DMS79 (cell line): ENCODE measurements at places on chromosomes 4 and X.

GRCh38 chrX:9351126-9351525 is 113.7 kb upstream of the TBL1X start:
- no peak for DNase-seq

GRCh38 chr4:143202824-143203223 is 18.1 kb downstream of the USP38 start:
- no peak for DNase-seq

GRCh38 chrX:110210417-110211139 is 107.3 kb downstream of the AMMECR1 start:
- DNase-seq, result no peak

GRCh38 chr4:66430856-66431255 is 760.6 kb upstream of the EPHA5 start:
- no peak for DNase-seq

GRCh38 chr4:102599886-102600285 is 98.7 kb downstream of the NFKB1 start:
- no peak for DNase-seq

- DNase-seq, result no peak
Observed at GRCh38 chr4:96186593-96186992, 346.7 kb downstream of the PDHA2 start.

DNA sequence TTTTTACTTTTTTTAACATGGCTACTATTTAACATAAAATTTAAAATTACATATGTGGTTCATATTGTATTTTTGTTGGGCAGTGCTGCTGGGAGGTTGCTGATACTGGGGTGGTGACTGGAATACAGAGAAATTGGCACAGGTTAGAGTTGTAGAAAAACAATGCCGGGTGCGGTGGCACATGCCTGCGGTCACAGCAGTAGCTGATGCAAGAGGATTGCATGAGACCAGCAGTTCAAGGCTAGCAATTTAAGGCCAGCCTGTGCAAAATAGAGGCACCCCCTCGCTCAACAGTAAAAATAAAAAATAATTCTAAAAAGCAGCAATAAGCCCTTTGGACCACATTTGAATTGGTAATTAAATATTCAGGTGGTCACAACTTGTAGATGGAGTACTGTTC is 11.8 kb upstream of the CPE start:
- DNase-seq, result no peak

GRCh38 chr4:173199553-173199952 is 30.9 kb downstream of the GALNT7 start:
- no peak for DNase-seq

DNA sequence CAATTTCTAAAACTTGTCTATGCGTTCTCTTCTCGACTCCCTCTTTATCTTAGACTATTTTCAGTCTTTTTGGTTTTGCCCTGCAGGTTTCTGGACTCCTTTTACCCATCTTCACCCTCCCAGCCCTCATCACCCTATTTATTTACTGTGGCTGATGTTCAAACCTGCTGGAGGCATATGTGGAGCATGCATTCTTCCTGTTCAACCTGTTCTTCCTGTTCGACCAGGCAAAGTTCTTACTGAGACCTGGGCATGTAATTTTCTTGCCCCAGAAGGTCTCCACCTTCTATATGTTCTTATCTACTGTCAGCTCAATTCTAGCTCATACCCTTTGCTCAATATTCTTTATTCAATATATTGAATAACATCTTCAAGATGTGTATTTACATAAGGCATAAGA is 69.4 kb upstream of the AGA start:
- no peak for DNase-seq

DNA sequence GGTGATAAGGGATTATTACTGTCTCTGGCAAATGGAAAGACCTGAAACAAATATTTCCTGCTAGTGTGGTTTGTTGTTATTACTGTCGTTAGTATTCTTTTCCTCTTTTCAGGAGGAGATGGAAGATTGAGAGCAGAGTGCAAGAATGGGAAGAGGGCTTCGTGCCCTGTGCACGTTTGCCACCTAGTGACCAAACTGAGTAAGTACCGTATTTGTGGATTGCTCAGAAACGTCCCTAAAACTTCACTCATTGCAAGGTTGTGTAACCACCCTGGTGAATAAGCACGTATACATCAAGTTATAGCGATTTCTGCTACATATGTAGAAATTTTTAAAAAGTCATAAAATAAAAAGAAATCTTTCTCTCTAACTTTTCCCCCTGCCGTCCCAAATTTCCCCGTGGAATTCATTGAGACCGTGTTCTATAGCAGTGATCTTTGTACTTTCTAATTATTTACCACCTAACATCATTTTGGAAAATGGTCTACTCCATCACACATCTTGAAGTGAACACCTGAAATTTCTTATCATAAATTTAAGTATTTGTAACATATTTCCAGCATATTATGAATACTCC is 24.3 kb downstream of the LINC00632 start:
- DNase-seq, result no peak

DNA sequence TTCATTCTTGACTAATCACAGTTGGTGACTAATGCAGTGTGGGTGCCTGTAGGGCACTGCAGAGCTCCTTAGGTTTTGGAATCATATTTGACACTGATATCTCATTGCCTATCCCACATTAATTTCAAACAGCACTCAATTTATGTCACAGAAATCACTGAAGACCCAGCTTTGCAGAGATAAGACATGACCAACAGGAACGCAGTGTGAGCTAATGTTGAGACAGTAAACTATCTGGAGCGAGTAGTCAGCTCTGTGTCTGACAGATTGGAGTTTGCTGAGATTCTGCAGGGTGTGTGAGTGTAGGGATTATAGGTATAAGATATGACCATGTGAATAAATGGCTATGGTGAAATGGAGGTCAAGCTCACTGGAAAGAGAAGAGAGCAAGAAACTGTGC is 1586.1 kb upstream of the AGA start:
- DNase-seq, result no peak

GRCh38 chrX:78619834-78620233 is 39.3 kb downstream of the RTL3 start:
- no peak for DNase-seq

- DNase-seq, result no peak
Observed at GRCh38 chrX:11672213-11672612, 6.5 kb upstream of the ARHGAP6 start.

GRCh38 chr4:83267121-83267829 is 17.3 kb downstream of the COQ2 start:
- no peak for DNase-seq

GRCh38 chr4:1183985-1184773 is 11.8 kb upstream of the SPON2 start:
- no peak for DNase-seq

DNA sequence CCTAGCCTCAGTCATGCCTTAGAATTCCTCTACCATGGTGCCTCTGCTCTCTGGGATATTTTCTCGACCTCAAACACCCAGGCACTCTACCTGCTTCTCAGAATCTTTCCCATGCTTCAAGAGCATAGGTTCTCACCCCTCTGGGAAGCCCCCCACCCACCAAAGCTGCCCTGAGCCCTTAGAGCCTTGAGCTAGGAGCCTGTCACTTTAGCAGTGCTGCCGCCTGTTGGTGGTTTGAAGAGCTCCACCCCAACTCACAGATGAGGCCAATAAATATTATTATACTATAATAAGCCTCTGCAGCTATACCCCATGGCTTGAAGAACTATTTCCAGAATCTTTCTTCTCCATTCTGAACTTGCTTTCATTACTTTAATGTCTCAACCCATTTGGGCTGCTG is 109.7 kb downstream of the RTL5 start:
- DNase-seq, result no peak

GRCh38 chrX:20361890-20362262 is 95.2 kb upstream of the RPS6KA3 start:
- DNase-seq, result no peak

- DNase-seq, result no peak
Observed at GRCh38 chr4:111720866-111721265, 424.4 kb upstream of the FAM241A start.

GRCh38 chr4:38856524-38857337 is at the start of gene TLR6:
TSS of gene TLR6 (minus strand) at chr4:38856817. CDS start at chr4:38829473, 27,344 bp downstream.
- no peak for DNase-seq

- no peak for DNase-seq
Observed at GRCh38 chrX:67587946-67588624, 44.3 kb downstream of the AR start.

DNA sequence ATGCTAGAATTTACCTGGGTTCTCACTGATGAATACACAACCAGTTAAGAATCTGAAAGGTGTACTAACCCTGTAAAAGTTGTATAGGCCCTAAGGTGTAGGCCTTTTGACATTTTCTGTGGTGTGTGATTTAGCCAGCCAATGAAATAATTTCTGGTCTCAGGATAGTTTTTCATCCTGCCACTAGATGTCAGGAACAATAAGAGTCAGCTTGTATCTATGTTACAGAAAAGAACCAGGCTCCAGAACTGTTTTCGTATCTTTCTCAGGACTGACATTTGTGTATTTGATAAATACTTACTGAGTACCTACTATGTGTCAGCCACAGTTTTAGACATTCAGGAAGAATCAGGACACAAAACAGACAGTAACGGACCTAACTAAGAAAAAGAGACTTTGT is 673.6 kb upstream of the TENM3 start:
- DNase-seq, result no peak

DNA sequence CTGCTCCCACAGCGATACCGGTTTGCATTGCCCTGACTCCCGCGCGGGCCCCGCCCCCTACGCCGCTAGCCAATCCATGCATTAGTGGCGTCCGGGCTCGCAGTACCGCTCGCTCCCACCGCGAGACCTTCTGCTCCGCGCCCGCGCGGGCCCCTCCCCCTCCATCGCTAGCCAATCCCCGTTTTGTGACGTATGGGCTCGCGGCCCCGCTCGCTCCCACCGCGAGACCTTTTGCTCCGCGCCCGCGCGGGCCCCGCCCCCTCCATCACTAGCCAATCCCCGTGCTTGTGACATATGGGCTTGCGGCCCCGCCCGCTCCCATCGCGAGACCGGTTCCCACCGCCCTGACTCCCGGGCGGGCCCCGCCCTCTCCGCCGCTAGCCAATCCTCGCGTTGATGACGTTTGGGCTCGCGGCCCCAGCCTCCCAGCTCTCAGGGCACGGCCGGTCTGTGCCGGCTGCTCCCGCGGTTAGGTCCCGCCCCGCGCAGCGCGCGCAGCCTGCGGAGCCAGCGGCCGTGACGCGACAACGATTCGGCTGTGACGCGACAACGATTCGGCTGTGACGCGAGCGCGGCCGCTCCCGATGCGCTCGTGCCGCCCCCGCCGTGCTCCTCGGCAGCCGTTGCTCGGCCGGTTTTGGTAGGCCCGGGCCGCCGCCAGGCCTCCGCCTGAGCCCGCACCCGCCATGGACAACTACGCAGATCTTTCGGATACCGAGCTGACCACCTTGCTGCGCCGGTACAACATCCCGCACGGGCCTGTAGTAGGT is at the start of gene EMD:
EMD (plus strand) TSS at position 497 of the 770 bp plus-strand sequence; CDS start at position 687, 190 bp downstream.
- DNase-seq, result peak; percentile 98

GRCh38 chr4:139675651-139676050 is 10.0 kb downstream of the MGST2 start:
- DNase-seq, result no peak

DNA sequence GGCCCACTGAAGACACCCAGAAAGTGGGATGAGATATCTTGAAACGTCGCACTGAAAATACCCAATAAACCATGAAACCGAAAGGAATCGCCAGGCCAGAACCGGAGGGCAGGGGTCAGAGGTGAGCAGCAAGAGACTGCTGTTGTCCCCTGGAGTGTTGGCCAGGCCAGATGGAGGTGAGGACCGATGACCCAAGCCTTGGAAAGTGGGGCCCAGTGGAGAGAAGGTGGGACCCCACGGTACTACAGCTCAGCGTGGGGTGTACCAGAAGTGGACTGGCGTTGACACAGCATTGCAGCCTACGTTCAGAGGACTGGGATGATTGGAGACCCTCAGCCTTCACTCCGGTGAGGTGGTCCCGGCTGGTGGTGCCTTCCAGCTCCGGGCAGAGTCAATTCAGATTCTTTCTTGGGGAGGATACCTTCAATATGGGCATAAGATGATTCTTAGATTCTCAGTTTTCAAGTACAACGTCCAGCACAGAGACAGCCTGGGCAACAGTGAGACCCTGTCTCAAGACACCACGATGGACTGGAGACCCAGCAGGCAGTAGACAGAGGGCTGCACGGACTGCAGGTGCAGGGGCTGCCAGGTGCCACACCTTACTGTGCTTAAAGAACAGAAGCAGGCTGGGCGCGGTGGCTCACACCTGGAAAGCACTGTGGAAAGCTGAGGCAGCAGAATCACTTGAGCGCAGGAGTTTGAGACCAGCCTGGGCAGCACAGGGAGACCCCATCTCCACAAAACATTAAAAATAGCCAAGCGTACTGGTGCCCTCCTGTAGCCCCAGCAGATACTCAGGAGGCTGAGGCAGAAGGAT is 23.3 kb downstream of the MAEA start:
- DNase-seq, result no peak

GRCh38 chr4:90951037-90951436 is 823.8 kb downstream of the CCSER1 start:
- DNase-seq, result peak; percentile 57

GRCh38 chrX:68763481-68763880 is 65.3 kb upstream of the EFNB1 start:
- no peak for DNase-seq

DNA sequence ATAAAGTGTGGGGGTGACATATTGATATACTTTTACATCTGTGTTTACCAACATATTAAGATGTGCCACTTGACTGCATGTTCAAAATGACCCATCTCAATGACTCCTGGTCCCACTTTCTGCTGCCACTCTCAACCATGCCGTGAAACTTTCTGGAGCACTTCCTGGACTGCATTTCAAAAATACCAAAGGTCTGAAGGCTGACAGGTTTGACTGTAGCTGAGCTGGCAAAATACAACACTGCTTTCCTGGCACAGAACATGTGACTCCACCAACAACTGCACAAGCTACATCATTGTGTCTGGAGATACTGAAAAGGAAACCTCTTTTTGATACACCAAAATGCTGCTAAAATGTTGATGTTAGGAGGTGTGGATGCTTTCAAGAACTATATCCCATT is 184.8 kb downstream of the UNC5C start:
- DNase-seq, result no peak
